ENCODE measurements at places on chromosomes 5 and 9.

DNA sequence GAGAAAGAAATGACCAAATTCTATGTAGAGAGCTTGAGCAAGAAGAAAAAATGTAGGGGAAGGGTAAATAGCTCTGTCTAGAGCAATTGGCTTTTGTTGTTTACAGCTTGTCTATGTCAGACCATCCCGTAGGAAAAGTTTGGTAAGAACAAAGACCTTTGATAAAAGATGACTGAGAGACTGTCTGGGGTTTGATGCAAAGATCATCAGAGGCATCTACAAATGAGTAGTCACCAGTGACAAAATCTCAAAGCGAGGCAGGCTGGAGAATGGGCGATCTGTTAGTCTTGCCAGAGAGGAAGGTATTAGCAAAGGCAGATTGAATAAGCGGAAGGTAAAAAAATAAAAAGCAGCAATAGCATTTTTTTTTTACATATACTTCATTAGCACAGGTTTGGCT, 125.0 kb upstream of the RASGRF2 start:
- no peak for DNase-seq

GRCh38 chr5:134803821-134804220, 41.9 kb upstream of the C5orf24 start:
- no peak for DNase-seq

GRCh38 chr5:6805841-6806240, 92.6 kb downstream of the TENT4A start:
- DNase-seq, result no peak

DNA sequence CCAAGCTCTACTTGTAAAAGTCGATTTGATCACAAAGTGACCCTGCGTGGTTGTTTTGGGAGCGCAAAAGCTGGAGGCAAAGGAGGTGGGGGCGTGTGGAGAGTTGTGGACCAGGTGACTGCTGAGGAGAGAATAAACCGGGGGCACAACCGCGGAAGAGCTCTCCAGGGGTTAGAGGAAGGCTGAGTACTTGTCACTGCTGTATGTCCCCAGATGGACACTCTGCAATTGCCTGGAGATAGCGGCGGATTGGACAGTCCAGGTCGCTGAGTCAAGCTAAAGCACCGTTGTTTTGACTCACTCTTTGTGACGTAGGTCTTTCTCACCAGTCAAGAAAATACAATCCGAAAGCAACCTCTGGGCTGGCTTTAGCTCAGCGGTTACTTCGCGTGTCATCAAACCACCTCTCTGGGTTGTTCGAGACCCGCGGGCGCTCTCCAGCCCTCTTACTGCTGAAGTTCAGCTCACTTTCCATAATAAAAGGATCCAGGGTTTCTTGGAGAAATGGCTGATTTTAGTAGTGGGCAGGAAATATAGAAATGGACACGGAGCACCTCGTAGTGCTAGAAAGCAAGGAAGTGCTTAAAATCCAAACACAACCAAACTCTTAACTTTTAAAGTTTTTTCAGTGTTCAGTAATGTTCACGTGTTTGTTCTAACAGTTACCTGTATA, 25.7 kb downstream of the ZMAT2 start:
- DNase-seq, result peak; percentile 89

DNA sequence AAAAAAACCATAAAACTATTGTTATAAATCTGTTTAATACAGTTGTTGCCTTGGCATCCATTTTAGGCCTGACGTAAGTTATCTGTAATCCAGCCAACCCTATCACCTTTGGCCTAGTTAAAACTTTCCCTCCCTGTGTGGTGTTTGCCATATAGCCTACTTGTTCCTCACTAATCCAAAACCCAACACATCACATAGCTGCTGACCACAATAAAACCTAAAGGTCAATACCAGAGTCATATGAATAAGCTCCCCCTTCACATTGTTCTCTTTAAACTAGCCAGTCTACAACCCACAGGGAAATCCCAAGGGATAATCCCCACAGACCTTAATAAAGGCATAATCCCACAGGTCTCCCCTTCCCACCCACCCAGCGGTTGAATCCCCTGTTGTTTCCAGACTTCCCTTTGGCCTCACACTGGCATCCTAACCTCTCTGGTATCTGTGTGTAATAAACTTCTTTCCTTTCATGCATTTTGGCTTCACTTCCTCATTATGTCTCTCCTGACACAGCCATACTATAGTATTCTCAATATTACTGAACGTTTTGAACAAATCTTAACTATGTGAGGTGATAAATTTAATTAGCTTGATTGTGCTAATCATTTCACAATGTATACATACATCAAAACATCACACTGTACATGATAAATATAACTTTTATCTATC, 50.8 kb downstream of the DTWD2 start:
- no peak for DNase-seq

DNA sequence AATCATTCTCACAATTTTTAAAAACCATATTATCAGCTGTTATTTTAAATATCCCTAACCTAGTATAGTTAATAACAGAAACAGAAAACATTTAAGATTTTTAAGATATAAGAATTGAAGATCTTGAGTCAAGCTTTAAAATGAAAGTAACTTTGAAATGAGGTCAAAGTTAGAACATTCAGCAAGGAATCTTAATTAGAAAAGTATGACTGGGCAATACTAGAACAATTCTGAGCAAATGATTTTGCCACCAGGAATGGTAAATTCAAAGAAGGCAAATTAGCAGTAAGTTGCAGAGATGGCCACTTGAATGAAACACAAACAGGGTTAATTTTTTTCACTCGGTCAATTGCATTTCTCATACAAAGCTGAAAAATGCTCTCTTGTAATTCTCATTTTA, 117.9 kb downstream of the NXNL2 start:
- no peak for DNase-seq

DNA sequence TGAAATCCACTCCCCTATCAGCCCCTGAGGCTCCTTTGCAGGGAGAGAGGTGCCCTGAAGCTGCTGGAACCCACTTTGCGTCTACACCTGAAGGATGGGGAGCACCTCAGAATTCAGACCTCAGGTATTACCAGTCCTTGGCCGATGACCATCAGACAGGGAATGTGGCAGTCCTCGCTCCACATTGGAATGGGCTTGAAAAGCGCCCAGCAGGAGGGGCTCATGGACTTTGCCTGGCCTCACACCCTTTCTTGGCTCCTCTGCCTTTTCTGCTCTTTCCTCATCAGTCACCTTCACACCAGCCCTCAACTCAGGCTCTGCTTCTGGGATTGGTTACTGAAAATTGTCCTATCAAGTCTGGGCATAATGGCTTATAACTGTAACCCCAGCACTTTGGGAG, 83.9 kb downstream of the BARX1 start:
- no peak for DNase-seq

- DNase-seq, result no peak
Observed at GRCh38 chr9:38026840-38027527, 42.0 kb downstream of the SHB start.

DNA sequence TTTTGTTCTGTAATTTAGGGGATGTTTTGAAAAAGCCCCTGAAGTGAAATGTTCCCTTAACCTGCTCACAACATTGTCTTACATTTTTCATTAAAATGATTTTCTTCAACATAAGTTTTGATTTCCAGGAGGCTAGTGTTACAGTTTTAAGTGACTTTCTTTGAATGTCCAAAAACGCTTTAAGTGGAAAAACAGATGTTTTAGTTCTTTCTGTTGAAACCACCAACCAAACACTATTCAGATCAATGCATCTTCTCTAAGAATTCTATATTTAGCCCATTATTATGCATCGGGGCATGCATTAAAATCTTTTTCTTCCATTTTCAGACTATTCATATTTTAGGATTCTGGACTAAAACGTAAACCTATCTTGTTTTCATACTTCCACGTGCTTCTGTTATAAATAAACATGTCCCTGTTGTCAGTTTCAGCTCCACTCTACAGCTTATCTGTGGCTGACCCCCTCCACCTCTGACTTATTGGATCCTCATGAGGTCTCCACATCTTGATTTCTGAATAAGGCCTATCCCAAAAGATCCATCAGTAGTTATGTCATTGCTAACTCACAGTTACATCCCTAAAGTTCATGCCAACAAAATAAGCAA, 882.3 kb upstream of the SEMA6A start:
- no peak for DNase-seq
